ENCODE measurements at places on chromosomes 13 and 19. TPM values are rescaled to one million over a fixed set of nuclear protein-coding genes. Genes with fewer than 3 reads are reported as not detected.
A peak's percentile ranks its signal among the peaks of the same experiment; 100 is the strongest.

DNA sequence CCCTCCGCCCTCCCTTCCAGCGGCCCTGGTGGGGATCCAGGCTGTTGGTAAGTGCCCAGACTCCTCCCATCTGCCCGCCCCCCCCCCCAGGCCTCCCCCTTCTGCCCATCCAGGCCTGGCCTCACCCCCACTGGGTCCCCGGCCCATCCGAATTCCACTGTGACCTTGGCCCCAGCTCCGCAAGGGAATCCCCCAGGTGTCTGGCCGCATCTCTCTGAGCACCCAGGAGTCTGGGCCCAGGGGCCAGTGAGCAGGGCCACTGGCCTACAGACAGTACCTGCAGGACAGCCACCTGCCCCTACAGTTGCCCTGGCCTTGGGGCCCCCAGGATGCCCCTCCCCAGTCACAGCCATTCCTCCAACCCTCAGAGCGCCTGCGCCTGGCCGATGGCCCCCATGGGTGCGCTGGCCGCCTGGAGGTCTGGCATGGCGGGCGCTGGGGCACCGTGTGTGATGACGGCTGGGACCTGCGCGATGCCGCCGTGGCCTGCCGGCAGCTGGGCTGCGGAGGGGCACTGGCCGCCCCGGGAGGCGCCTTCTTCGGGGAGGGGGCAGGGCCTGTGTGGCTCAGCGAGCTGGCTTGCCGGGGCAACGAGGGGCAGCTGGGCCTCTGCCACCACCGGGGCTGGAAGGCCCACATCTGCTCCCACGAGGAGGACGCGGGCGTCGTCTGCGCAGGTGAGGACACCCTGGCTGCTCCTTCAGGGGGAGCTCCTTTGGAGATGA is 912 bp downstream of the SSC5D start:
- no peak for DNase-seq

- no peak for DNase-seq
These were observed 1.4 kb downstream of the RNF126 start for GRCh38 chr19:661427-662196.

DNA sequence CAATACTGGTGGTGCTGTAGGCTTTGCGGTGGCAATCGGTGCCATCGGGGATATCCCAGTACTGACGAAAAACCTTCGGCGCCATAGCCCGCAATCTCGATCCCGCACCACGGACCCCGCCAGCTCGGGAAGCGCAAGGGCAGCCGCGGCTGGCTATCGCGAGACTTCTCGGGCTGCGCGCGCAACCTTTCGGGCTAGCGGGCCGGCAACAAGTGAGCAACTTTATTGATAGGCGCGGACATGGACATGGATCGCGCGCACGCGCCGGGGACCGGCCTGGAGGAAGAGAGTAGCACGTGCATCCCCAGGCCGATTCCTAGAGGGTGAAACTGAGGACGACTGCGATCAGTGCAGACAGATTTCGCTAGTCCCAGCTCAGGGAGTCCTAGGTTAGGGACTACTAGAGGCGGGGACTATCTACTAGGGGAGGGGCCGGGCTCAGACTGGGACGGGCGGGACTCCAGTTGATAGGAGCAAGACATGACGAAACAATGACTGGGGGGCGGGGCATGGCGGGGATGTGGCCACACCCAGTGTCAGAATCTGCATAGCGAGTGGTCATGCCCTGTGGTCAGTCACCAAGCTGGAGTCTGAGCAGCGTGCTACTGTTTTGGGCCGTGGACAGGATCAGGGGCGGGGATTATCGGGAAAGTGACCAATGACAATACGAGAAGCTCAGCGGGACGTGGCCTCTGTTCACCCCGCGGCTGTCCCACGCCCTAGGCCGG is at the start of gene NDUFA11:
TSS of gene NDUFA11 (minus strand) at position 167 of the 728 bp plus-strand sequence. CDS start at position 85, 82 bp downstream.
- peak; percentile 97 for DNase-seq

DNA sequence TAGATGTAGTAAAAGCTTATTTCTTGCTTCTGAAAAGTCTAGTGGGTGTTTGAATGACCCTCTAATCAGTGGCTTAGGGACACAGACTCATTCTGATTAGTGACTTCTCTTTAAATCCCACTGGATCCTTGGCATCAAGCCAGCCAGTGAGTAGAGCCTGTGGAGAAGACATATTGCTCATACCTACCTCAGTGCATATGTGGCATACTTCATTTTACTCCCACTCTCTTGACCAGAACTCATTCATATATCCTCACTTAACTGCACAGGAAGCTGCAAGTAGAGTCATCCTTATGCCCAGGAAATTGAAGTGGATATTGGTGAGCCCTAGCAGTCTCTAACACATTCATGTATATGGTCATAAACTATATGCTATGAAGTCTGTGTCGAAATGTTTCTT is 148.3 kb downstream of the PDS5B start:
- no peak for DNase-seq

DNA sequence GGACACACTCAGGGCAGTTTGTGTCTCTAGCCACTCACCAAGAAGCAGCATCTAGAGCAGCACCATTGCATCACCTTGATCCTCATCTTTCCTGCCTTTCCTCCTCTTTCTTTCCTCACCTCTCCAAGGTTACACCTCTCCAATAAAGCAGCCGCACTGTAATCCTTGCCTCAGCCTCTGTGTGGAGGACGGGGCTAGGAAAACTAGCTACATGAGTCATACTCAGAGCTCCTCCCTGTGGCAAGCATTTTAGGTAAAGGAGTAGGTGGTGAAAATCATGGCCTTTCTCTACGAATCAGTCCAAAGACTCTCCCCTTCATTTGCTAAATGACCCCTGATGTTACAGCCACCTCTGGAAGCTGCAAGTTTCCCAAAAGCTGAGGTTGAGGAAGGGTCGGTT is 108.9 kb downstream of the DNAJC15 start:
- DNase-seq: no peak

- no peak for DNase-seq
These were observed 73.3 kb downstream of the FGF9 start for GRCh38 chr13:21744149-21744548.

GRCh38 chr19:57651654-57651996 is 17.1 kb upstream of the ZSCAN4 start:
- no peak for DNase-seq

DNA sequence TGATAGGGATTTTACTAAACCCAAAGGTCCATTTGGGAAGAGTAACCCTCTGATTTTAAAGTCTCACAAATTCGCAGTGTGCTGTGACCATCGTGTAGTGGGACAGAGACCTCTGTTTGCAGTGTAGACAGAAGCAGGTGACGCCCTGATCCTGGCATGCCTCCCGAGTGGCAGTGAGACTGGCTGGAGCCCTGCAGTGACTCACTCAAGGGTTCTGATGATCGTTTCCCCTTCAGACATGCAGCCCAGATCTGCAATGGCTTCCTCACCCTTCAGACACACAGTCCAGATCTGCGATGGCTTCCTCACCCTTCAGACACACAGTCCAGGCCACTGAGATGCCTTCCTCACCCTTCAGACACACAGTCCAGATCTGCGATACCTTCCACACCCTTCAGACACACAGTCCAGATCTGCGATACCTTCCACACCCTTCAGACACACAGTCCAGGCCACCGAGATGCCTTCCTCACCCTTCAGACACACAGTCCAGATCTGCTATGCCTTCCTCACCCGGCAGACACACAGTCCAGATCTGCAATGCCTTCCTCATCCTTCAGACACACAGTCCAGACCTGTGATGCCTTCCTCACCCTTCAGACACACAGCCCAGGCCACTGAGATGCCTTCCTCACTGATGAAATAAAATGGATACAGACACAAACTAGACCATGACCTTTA is 125.2 kb downstream of the ATP11A start:
- DNase-seq: peak; percentile 58

- no peak for DNase-seq
These were observed 53.7 kb downstream of the LACC1 start for GRCh38 chr13:43933378-43933777.

GRCh38 chr19:5804516-5805461 is at the start of gene NRTN:
Gene NRTN (plus strand): TSS chr19:5805067. CDS start chr19:5824166, 19,099 bp downstream.
- no peak for DNase-seq

- peak; percentile 65 for DNase-seq
These were observed 732 bp upstream of the DCLK1 start for GRCh38 chr13:36131931-36132297.

- DNase-seq: no peak
These were observed 373.5 kb downstream of the KCTD12 start for GRCh38 chr13:76512721-76513145.

GRCh38 chr13:23570099-23570920 is at the start of gene TNFRSF19:
Gene TNFRSF19 (plus strand): TSS chr13:23570412. CDS start chr13:23590184, 19,772 bp downstream.
- DNase-seq: peak; percentile 76

DNA sequence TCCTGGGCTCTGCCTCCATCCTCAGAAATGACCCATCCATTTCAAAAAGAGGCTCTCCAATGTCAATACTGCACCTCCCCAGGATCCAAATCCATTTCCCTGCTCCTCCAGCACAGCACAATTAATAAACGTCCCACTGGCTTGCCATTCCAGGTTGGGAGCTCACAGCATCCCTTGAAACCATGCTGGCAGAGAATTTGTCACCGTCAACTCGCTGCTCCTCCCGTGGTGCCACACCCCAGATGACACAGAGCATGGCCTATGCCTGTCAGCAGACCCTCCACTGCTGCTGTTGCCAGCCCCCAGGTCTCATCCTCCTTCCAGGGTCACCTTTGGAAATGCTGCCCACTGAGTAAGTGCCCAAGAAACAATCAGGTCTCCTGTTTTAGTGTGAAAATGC is 53.0 kb upstream of the UQCRFS1 start:
- DNase-seq: no peak

GRCh38 chr13:49608651-49609331 is 19.5 kb upstream of the ARL11 start:
- DNase-seq: no peak

GRCh38 chr19:13014101-13014920 is 19.0 kb downstream of the NFIX start:
- no peak for DNase-seq

- DNase-seq: no peak
These were observed 197.9 kb upstream of the STARD13 start for GRCh38 chr13:33483471-33483870.

DNA sequence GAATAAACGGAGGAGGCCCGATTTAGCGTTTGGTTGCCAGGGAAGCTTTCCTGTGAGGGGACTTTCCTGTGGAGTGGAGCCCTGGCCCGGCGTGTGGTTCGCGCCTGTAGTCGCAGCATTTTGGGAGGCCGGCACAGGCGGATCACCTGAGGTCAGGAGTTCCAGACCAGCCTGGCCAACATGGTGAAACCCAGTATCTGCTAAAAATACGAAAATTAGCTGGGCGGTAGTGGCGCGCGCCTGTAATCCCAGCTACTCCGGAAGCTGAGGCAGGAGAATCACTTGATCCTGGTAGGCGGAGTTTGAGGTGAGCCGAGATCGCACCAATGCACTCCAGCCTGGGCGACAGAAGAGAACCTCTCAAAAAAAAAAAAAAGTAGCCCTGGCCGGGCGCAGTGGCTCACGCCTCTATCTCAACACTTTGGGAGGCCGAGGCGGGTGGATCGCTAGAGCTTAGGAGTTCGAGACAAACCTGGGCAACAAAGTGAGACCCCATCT is 6.9 kb downstream of the KANK3 start:
- DNase-seq: no peak

ZNF177 gene
- total RNA-seq: 4.1 TPM

ZNF813 gene
- 1.8 TPM for total RNA-seq

ELSPBP1 gene
- not detected for total RNA-seq

S1PR4 gene
- total RNA-seq: 0.83 TPM

CIRBP gene
- 237 TPM for total RNA-seq

IGFL2 gene
- total RNA-seq: not detected

CGB3 gene
- total RNA-seq: not detected

C19orf67 gene
- not detected for total RNA-seq

CACNA1A gene
- 0.66 TPM for total RNA-seq

All from heart right ventricle (tissue), 16 donors.